Thyroid gland (tissue), 4 donors: ENCODE measurements at places on chromosomes 12 and 14.

GRCh38 chr12:108090932-108091678 lies 38.0 kb upstream of the WSCD2 start:
- no peaks in the 10 kb centered on the region for H3K4me1 ChIP-seq
- no peak overlapping the region for H3K4me3 ChIP-seq
- no peaks in the 10 kb centered on the region for H3K36me3 ChIP-seq
- no peak for DNase-seq
- H3K27me3 ChIP-seq = no peaks in the 10 kb centered on the region
- H3K27ac ChIP-seq = no peak overlapping the region

GRCh38 chr12:51798501-51798900 lies 50.0 kb downstream of the FIGNL2 start:
- no peak overlapping the region for H3K4me3 ChIP-seq
- no peaks in the 10 kb centered on the region for H3K4me1 ChIP-seq

DNA sequence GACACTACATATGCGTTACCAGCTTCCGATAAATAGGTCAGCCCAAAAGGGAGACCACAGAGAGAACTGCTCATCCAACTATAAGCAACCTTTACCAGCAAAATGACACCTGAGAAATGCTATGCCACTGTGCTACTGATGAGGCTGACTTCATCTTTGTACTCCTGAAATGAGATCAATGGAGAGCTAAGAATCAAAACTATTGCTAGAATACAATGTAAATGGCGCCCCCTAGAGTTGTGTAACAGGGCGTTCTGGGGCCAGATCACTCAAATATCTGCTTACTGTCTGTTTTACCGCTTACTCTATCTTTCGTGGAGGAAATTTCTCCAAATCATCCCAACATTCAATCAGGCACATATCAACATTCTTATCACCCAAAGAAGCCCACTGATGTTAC lies 4.6 kb downstream of the ZNF384 start:
- no peak for DNase-seq
- no peaks in the 10 kb centered on the region for H3K27me3 ChIP-seq
- H3K4me1 ChIP-seq = peaks cover 17% of the 10 kb centered on the region
- H3K36me3 ChIP-seq = peaks cover 4% of the 10 kb centered on the region
- no peak overlapping the region for H3K27ac ChIP-seq
- H3K4me3 ChIP-seq = no peak overlapping the region

DNA sequence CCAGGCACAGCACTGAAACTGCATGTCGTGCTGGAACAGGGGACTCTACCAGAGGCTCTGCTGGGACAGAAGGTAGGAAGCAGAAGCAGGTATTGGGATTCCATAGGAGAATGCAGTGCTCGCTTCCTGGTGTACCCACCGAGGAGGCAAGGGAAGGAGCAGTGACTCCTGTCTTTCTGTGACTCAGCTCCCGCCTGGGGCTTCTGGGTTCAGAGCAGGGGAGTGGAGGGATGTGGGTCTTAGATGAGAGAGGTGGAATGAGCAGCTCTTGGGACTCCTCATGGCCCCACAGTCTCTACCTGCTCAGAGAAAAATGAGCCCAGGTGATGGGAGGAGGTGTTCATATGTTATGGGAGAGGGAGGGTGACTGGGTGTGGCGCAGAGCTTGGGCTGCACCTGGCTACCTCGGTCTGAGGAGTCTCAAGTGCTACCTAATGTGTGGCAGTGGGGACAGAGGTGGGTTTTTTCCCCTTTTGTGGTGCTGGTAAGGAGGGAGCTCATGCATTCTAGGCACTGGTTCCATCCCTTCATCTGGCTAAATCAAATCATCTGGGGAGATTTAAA lies 26.3 kb downstream of the WNT5B start:
- no peak overlapping the region for H3K4me3 ChIP-seq
- no peak for DNase-seq
- no peaks in the 10 kb centered on the region for H3K36me3 ChIP-seq
- H3K27ac ChIP-seq = no peak overlapping the region

DNA sequence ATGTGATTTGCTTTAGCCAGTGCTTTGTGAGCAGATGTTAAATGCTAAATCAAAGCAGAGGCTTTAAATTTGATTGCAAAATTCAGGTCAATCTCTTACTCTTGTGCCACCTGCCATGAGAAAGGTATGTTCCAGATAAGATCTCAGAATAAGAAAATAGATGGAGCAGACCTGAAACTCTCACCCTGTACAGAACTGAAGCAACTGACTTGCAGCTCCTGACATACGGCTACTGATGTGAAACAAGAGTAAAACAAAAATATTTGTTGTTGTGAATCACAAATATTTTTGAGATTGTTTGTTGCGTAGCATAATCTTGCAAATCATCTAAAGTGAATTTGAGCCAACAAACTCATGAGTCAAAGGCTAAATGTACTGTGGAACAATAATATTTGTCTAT lies 3.5 kb upstream of the OSBPL8 start:
- no peaks in the 10 kb centered on the region for H3K27me3 ChIP-seq
- H3K36me3 ChIP-seq = no peaks in the 10 kb centered on the region
- H3K4me3 ChIP-seq = no peak overlapping the region
- no peak overlapping the region for H3K27ac ChIP-seq

DNA sequence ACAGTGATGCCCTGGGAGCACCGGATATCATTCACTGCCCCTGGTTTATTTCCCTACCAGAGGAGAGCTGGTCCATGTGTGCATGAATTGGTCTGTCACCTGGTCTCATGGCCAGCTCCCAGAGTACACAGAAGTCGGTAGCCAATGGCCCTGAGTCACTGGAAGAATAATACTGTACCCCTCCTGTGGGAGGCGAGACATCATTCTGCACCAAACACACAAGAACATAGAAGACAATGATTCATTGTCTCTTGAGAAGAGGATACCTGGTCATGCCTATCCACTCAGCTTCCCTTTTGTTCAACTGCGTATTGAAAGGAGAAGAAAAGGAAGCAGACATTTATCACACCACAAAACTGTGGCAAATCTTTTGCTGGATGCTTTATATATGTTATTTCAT lies 216.2 kb downstream of the DPF3 start:
- DNase-seq = no peak
- H3K27ac ChIP-seq = no peak overlapping the region
- H3K4me3 ChIP-seq = no peak overlapping the region
- H3K36me3 ChIP-seq = no peaks in the 10 kb centered on the region
- H3K27me3 ChIP-seq = no peaks in the 10 kb centered on the region

DNA sequence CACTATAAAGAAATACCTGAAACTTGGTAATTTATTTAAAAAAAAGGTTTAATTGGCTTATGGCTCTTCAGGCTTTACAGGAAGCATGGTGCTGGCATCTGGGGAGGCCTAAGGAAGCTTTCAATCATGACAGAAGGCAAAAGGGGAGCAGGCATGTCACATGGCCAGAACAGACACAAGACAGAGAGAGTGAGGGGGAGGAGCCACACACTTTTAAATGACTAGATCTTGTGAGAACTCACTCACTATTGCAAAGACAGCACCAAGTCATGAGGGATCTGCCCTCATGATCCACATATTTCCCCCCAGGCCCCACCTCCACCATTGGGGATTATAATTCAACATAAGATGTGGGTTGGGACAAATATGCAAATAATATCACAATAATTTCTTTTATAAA lies 355.6 kb downstream of the DAD1 start:
- H3K4me1 ChIP-seq = no peaks in the 10 kb centered on the region
- H3K27me3 ChIP-seq = no peaks in the 10 kb centered on the region
- no peaks in the 10 kb centered on the region for H3K36me3 ChIP-seq
- H3K27ac ChIP-seq = no peak overlapping the region
- H3K4me3 ChIP-seq = no peak overlapping the region

DNA sequence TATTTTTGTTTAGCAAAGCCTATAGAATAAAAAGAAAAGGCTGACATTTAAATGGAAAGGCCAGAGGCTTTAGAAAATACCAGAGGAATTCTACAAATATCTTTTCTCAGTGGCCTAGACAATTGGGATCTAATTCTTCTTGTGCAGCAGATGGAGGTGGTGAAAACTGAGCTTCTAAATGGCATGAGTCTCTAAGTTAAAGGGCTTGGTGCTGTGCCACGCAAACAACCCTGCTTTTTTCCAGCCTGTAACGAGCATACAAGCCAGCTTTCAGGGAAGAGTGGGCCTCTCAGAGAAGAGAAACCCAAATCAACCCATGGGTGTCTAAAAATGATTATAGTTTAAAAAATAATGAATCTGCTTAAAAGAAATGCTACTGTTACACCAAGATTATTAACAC lies 237.9 kb upstream of the NAV3 start:
- H3K4me1 ChIP-seq = no peaks in the 10 kb centered on the region
- no peak for DNase-seq
- H3K27ac ChIP-seq = no peak overlapping the region
- no peaks in the 10 kb centered on the region for H3K36me3 ChIP-seq
- H3K27me3 ChIP-seq = no peaks in the 10 kb centered on the region
- no peak overlapping the region for H3K4me3 ChIP-seq

DNA sequence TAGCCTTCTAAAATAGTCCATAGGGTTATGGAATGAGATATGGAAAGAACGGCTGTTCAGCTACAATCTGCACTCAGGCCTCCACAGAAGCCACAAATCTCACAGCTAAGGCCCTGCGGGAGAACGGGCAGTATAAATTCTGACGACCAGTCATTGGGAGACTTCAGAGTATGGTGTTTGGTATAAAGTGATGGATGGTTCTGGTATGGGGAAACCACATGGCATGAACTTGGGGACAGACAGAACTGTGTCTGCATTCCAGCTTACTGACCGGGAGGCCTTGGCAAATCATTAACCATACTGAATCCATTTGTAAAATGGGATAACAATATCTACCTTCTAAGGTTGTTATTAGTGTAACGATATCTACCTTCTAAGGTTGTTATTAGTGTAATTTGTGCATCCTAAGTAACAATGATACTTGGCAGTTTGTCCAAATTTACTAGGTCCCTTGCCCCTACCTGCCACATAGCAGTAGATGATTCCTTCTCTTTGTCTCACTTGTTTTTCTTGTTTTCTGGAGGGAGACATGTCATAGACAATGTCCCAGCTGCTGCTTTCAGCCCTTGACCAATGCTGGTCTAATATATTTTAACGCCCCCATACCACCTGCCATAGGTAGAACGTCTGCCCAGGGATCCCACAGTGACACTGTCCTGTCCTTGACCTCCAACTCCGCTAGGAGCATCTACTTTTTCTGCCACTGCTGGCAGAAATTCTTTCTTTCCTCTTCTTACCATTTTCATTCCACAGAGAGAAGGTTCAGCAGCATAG lies 6.8 kb downstream of the CDKL1 start:
- peaks cover 5% of the 10 kb centered on the region for H3K4me1 ChIP-seq
- no peak overlapping the region for H3K27ac ChIP-seq
- H3K36me3 ChIP-seq = no peaks in the 10 kb centered on the region
- DNase-seq = no peak
- H3K4me3 ChIP-seq = no peak overlapping the region

DNA sequence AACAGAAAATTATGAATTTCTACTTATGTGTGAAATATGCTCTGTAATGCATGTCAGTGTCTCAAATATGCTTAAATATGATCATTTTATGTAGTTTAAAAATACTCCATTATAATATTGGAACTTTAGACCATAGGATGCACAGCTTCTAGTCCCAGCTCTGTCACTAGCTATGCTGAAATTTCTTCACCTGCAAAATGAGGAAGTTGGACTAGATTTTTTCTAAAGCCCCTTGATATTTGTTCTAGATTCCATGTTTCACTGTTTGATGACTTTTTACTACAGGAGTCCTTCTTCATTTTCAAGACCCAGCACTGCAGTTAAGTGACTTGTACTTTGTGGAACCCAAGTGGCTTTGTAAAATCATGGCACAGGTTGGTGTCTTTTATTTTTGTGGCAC lies 90.1 kb downstream of the LRRK2 start:
- no peak overlapping the region for H3K4me3 ChIP-seq
- no peak for DNase-seq
- no peak overlapping the region for H3K27ac ChIP-seq
- no peaks in the 10 kb centered on the region for H3K36me3 ChIP-seq

- peak; percentile 27 for DNase-seq
- H3K4me3 ChIP-seq = no peak overlapping the region
- no peaks in the 10 kb centered on the region for H3K36me3 ChIP-seq
- H3K4me1 ChIP-seq = peaks cover 3% of the 10 kb centered on the region
- H3K27me3 ChIP-seq = no peaks in the 10 kb centered on the region
Measured at GRCh38 chr12:44502681-44503080, 373.4 kb downstream of the NELL2 start.

- peak overlapping the region; percentile 35 for H3K27ac ChIP-seq
- H3K4me1 ChIP-seq = peaks cover 36% of the 10 kb centered on the region
- no peaks in the 10 kb centered on the region for H3K27me3 ChIP-seq
- DNase-seq = peak; percentile 18
Measured at GRCh38 chr12:11812586-11813437, 163.3 kb downstream of the ETV6 start.
